NCI-H510A treated with DMSO at 0.1 percent for 48 hours (cell line): ENCODE measurements at places on chromosomes 12 and 14.
A peak's percentile ranks its signal among the peaks of the same experiment; 100 is the strongest.

GRCh38 chr14:90610346-90611040 lies 205.7 kb downstream of the TTC7B start:
- no peak for DNase-seq

DNA sequence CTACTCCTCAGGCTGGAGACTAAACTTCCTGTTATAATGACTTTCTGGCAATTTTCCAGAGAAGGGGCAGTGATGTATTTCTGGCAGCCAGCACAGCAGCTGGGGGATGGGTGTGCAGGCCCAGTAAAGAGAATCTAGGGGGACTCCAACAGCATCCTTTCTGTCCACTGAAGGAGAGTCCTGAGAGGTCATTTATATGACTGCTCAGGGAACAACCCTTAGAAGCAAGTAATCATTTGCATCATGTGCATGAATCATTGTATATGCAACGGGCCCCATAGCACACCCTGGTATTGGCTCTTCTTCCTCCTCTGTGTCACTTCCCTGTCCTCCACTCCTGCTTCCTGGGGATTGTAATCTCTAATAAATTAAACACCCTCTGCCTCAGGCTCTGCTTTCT lies 493.8 kb downstream of the RPS29 start:
- DNase-seq, result no peak

DNA sequence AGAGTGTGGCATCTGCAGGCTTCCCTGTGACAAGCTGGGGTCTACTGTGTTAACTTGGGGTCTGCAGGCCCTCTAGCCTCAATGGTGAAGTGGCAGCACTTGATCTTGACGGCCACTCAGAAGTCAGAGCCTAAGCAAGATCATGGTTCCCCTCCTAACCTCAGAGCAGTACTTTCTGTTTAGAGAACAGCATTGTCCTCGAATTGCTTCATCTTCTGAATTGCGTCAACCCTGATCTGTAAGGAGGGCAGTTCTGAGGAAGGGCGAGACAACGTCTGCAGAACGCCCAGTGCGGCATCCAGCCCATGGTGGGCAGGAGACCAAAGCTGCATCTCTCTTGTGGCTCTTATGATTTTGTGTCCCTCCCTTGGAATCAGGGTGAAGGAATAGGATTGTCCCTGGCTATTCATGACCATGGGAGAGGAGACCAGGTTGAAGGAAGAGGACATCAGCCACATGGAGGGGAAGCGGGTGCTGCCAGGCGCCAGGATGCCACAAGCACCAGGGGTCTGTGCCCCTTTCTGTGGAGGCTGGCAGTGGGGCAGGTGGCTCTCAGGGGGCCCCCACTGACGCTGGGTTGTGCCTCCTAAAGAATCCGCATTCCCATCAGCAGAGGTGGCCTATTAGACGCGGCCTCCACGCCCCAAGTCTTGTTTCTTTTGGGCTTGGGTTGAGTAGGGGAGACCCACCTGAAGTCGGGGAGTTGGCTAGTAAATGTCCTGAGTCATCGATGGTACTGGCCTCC lies 2.2 kb downstream of the SERPINA9 start:
- DNase-seq, result no peak

DNA sequence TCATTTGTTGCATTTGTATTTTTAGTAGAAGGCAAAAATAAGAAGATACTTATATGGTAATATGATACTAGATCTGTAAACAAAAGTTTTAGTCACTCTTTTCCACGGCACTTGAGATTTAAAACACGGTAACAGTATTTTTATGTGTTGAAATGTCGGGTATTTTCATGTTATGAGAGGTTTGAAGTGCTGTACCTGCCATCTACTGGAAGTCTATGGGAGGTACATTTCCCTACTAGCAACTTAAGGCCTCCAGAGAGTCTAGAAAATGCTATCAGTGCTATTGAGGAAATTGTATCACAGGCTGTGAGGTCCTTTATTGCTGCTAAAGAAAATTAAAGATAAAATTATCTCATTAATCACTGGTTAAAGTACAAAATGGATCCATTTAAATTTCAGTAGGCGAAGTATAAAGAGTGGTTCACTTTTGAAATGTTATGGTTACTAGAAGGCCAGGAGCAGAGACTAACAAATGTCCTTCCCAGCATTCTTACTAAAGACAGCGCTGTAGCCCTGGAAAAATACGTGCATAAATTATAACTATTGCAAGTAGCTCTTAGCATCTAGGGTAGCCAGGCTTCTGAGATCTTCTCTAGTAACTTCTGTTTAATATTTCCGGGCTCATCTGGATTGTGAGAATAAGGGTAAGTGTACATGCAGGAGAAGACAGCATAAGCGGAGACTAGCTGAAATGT lies 77.6 kb upstream of the PRKD1 start:
- peak; percentile 80 for DNase-seq

DNA sequence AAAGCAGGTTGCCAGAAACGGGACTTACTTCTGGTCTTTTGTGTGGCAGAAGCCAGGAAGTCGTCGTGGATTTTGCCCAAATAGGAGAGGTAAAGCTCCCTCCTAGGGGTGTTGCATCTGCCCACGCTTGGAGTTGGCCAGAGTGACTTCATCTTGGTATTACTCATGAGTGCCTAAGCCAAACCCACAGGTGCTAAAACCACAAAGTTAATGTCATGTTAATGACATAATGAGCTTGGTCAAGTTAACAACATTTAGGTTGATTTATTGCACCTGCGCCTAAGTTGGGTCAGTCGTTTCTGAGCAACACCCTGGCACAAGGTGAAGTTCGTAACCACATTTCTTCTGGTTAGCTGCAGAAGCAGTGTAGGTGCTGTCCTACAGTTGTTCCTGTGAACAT lies 225.2 kb downstream of the FUT8 start:
- DNase-seq, result no peak
